ENCODE measurements at places on chromosomes 2 and 18.

- DNase-seq: no peak
Measured at GRCh38 chr2:170155022-170155722, 22.8 kb upstream of the MYO3B start.

- no peak for DNase-seq
Measured at GRCh38 chr2:185063761-185064160, 465.4 kb downstream of the ZNF804A start.

GRCh38 chr18:26046419-26047077, 43.9 kb downstream of the SS18 start:
- DNase-seq: no peak

GRCh38 chr2:151619337-151619989, 114.8 kb downstream of the NEB start:
- DNase-seq: no peak

DNA sequence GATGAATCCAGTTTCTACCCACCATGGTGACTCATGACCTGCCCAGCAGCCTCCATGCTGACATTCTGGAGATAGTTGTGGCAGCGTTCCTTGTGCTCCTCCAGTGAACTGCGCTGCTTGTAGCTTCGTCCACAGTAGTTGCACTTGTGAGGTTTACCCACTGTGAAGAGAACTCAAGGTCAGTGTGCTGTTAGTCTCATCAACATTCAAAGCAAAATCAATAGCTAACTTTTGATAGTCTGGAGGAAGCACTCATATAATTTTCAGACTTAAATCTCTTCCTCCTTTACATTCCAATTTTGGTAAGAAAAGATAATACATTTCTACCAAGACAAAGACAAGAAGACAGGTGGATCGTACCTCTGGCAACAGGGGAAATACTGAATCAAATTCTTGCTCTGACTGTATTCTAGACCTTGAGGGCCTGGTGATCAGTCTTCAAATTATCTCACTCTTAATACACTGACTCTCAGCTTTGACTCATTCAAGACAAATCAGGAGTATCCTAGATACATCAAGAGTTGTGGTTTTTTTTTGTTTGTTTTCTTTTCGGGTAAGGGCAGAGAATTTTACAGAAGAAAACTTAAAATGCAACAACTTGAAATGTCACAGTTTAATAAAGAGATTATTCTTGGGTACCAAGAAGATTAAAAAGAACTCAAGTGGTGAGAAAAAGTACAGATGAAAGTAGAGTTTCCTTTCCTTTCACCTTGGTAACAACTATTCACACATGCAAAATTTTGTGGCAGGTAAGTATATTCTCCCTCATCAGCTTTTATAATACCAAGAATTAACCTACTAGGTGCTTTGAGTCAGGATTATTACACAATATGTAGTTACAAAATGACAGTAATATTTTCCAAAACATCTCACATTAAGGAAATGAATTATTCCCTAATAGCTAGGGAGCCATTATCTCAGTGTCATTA, 129.2 kb downstream of the IKZF2 start:
- peak; percentile 6 for DNase-seq

- DNase-seq: no peak
Measured at GRCh38 chr2:46763861-46764260, 151.7 kb downstream of the MCFD2 start.

DNA sequence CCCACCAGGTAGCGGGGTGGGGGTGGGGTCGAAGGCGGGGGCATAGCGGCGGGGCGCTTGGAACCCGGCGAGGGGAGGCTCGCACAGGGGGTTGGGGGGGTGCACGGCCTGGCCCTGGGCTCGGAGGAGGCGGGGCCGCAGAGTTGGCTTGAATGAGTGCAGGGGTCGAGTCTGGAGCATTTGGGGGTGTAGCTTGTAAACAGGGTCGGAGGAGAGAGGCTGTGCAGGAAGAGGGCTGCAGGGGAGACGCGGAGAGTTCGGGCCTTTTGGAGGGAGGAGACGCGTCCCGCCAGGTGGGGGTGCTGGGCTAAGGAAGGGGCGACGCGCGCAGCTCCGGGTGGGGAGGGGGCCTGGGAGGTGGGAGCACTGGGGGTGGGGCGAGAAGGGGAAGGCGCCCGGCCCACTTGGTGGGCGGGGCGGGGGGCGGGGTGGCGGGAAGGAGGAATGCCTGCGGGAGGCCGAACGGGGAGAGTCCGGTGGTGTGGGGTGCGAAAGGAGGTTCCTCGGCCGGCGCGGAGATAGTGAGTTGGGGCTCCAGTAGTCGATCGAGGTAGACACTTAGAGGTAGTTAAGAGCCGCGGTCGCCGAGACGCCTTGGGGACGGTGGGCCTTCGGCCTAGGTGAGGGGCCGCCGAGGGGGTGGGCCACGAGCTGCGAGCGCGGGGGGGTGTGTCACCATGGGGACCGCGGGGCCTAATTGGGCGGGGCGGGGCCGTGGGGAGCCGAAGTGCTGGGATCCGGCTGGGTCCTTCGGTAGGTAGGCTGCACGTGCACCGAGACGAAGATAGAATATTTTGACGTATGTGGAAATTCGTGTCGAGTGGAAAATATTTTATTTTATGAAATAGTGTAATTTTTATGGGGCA, 774 bp downstream of the MSH6 start:
- peak; percentile 67 for DNase-seq

DNA sequence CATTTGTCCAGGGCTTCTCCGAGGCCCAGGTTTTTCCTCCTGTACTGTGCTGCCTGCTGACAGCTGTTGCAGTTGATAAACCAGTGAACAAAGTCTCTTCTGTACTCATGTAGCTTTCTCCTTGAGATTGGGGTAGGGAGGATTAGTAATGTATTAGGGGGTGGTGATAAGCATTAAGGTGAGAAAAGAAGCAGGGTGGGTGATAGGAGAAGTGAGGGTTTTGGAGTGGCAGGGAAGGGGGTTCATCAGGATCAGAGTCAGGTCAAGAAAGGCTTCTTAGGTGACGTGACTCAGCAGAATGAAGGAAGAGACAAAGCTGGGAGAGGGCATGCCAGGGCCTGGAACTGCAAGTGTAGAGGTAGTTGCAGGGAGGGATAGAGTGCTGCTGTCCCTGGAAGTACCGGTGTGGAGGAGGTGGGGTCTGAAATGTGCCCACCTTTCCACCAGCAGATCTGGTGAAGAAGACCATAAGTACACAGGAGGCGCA, 48.7 kb downstream of the PKP4 start:
- no peak for DNase-seq

DNA sequence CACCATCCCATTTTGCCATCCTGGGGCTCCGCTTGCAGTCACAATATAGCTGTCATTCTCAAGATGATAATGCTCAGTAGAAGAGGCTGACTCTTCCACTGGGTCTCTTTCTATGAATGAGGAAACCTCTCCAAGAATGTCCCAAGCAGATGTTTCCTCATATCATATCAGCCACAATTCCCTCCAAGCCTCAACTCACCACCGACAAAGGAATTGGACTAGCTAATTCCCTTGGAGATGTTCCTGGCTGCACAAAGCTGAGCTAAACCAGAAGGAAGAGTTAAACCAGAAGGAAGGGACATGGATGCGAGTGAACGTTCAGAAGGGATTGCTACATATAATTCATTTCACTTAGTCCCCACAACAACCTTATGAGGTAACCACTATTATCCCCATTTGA, 65.0 kb upstream of the NPAS2 start:
- no peak for DNase-seq

- no peak for DNase-seq
Measured at GRCh38 chr2:241289053-241289452, 26.4 kb downstream of the HDLBP start.

GRCh38 chr18:76426737-76427305, 68.2 kb downstream of the ZNF516 start:
- no peak for DNase-seq

Measured in stimulated activated CD4-positive, alpha-beta T cell treated with anti-CD3 and anti-CD28 coated beads, Interleukin-4, amount 100 ng/mL, for 1 hour (primary cell).